ENCODE measurements at places on chromosomes 7 and 10.

DNA sequence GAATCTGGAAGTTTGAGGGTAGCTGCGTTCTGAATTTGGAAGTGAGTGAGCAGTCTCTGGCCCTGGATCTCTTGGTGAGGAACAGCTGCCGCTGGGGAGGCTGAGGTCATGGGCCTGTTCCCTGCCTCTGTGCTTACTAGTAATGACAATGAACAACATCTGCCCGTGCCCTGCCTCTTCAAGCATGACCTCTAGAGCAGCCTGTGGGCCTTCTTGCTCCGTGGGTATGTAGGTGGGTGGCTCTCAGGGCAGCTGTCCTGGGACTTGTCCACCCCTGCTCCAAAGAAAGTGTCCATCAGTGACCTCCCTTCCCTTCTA lies 186.2 kb downstream of the CXCL12 start:
- peak; percentile 63 for DNase-seq

DNA sequence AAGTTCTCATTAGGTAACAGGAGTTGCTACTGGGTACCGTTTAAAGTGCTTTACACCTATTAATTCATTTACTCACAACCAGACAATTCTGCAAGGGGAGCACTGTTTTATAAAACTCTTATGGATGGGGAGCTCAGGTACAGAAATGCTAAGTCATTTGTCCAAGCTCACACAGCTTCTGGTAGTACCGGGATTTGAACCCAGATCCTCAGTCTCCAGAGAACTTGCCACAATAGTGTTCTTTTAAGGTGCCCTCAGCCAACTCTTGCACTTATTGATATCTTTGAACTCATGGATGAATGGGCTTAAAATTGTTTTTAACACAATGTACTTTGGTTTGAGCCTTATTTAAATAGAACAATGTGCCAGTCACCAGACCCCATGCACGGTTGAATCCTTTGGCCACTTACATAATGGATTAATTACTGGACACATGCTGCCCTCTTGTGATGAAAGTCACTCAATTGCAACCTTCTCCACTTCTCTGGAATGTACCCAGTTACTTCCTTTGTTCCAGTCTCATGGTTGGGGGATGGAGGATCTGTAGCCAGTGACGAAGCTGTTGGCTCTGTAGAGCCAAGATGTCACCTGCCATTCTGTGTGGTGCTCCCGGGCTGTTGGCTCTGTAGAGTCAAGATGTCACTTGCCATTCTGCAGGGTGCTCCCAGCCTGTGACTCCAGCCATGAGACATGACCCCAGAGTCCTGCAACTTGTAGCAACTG lies 65.6 kb downstream of the NOD1 start:
- no peak for DNase-seq

DNA sequence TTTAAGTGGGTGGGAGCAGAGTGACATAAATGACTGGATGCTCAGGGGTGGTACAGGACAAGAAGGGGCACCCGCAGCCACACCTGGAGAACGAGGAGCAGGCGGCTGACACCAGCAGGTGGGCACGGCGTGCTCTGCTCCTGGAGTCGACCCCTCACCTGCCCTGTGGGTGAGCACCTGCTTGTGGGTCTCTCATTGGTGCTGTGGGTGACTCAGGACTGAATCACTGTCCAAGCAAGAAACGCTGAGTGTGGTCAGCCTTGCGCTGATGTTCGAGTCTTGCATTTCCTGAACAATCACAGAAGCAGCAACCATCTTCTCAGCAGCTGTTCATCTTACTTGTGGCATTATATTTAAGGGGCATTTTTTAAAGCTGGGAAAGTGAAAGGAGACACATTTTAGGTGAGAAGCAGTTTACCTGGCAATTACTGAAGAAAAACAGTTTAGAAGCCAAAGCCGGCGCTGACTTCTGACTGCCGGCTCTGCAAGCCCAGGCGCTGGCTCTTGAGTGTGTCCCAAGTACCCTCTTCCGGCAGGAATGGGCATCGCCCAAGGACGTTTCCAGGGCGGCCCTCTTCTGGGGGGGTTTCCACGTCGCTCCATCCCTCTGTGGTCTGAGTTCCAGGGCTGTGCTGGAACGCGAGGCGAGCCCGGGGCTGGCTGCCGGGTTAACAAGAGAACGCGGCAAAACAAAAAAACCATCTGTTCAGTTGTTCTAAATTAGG lies 145.2 kb upstream of the PFKP start:
- DNase-seq, result no peak

DNA sequence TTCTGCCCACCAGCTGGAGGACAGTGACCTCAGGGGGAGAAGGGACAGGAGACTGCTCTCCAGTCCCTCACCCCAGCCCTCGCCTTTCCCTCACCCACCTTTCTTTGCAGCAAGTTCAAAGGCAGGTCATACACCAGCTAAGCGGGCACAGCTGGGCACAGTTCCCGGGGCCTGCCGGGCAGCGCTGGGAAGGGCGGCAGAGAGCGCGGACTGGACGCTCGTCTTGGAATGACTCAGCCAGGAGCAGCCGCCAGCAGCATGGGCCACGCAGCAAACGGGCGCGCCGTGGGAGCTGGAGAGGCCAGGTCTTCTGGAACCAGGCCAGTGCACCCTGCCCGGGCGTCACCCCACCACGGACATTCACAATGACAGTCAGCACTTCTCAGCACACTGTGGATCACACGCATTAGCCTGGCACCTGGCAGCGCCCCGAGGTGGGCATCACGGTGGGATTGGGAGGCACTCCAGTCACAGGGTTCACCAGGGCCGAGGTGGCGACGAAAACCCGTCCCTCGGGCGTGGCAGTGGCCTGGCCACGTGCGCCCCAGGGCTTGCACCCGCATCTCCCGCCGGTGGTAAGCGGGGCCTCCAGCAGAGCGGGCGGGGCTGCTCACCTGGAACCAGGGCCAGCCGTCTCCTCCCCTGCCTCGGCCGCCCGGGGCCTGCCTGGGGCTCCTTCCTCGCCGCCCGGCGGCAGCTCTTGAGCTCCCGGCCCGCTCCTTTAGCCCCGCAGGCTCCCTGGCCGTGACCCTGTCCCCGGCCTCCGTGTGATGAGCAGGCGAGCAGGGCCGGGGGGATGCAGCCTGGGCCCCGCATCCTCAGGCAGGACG lies 29.0 kb upstream of the WDFY4 start:
- peak; percentile 74 for DNase-seq

- DNase-seq, result no peak
These were observed 771.6 kb upstream of the COBL start for GRCh38 chr7:52088008-52088901.

DNA sequence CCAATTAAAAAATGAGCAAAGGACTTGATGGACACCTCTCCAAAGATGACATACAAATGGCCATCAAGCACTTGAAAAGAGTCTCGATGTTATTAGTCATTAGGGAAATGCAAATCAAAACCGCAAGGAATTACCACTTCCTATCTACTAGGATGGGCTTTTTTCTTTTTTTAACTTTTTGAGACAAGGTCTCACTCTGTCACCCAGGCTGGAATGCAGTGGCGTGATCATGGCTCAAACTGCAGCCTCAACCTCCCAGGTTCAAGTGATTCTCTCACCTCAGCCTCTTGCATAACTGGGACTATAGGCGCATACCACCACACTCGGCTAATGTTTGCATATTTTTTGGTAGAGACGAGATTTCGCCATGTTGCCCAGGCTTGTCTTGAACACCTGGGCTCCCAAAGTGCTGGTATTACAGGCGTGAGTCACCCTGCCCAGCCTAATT lies 13.6 kb downstream of the NKX1-2 start:
- no peak for DNase-seq

GRCh38 chr10:89086801-89087521 lies 96.4 kb downstream of the FAS start:
- peak; percentile 74 for DNase-seq

DNA sequence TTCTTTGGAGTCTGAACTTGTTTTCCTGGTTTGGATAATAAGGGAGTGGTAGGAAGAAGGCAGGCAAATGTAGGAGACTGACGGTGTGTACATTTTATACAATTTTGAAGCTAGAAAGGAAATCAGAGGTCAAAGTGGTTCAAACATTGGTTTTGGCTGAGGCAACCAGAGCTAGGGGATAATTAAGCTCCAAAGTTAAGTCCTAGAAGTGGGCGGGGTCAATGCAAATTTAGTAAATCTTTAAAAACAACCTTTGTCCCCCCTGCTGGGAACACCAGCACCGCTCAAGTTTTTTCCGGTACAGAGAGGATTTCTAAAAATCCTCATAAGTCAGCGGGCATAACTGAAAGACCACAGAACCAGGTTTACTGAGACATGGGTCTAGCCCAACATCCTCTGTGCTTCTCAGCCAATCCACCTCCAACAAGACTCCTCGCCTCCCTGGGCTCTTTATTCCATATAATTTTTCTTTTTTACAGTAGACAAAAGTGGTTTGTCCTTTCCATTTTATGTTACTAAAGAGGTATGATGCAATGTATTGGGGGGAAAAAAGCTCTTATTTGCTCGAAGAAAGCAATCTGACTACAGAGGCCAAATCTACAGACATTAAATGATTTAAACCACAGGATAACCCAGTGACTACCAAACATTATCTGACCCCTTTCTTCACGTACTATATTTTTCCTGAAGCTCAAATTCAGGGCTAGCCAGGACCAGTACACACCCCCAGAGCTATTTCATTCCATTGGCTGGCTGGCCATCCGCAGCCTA lies 1.6 kb downstream of the GLUD1 start:
- no peak for DNase-seq

DNA sequence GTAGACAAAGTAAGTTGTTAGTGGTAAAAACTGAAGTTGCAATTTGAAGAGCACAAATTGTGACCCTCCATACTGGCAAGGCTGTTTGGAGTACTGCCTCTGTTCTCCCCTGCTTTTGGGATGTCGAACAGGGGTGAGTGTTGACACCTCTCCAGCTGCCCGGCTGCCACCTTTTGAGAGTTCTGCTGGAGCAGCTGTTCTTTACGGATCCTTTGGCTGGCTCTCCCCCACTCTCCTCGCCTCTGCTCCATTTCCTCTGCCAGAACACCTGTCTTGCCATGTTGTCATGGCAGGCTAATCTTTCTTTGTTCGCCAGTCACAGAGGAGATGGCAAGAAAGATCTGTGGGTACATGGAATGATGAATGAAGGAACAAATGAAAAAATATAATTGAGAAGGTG lies 34.9 kb downstream of the INSYN2A start:
- DNase-seq, result no peak

DNA sequence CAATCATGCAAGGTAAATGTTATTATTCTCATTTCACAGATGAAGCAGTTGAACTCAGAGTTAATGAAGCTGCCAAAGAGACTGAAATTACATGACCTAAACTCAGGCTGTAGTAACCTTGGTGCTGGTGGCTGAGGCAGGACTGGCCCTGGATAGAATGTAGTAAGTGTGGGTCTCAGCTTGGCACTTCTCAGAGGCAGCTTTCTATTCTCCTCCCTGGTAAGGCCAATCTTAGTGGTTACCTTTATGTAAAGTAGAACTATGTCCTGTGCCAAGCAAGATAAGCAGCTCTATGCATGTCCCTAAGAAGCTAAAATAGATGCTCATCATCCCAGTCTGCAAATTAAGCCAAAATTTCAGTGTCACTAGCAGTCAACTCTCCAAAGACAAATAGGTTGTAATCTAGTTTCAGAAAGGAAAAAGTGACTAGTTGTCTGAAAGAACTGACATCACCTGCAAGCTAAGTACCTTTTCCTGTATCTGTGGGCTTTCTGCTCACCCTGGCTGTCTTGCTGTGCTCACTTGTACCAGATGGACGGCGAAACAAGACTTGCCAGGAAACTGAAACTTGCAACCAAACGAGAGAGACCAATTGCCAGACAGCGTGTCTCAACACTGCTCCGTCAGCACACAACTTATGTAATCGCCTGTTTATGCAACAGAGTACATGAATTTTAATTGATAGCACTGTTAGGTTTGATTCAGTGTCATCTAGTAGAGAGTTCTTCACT lies 43.7 kb downstream of the CH25H start:
- peak; percentile 32 for DNase-seq

DNA sequence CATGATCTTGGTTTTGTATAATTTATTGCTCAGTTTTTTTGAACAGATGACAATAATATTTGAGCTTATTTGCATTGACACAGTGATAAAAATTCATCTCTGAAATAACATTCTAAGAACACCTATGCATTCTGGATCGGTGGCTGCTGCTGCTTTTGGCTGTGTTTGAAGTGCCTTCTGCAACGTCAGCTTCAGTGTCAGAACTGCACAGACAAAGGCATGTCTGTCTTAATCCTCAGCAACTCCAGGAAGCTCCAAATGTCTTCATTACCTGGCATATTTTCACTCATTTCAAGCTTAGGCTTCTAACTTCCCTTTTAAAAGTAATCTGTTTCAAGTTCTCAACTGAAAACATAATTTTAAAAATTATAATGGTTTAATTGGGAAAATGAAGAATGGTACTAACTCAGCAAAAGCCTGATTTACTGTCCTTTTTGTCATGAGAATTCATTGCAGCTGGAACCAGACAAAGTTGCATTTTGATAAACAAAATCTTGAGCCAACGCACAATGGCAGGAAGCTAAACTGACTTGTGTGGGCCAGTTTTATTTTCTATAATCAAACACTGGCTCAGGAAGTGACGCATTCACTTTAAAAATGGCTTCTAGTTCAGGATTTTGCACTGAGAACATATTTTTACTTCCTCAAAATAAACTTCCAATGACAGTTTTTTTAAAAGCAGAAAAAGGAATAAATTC lies 38.7 kb downstream of the NPS start:
- no peak for DNase-seq

- DNase-seq, result no peak
These were observed 2.1 kb upstream of the MBL2 start for GRCh38 chr10:52774600-52775106.

GRCh38 chr7:23277359-23277989 lies 21.7 kb upstream of the MALSU1 start:
- no peak for DNase-seq

GRCh38 chr10:124886195-124886594 lies 55.7 kb upstream of the ZRANB1 start:
- DNase-seq, result no peak

DNA sequence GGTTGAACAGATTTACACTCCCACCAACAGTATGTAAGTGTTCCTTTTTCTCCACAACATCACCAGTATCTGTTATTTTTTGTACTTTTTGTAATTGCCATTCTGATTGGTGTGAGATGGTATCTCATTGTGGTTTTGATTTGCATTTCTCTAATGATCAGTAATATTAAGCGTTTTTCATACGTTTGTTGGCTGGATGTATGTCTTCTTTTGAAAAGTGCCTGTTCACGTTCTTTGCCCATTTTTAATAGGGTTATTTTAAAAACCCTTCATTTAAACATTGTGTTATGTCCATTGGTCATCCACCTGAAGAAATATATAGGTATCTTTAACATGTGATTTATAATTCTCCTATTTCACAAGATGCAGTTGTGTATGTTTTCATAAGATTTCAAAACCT lies 291.3 kb downstream of the SEMA3D start:
- no peak for DNase-seq

GRCh38 chr7:108328174-108328651 lies 128.0 kb downstream of the NRCAM start:
- no peak for DNase-seq

Measured in heart left ventricle (tissue), 16 donors.